ENCODE measurements at places on chromosomes 1 and 21. TPM values are rescaled to one million over a fixed set of nuclear protein-coding genes. Genes with fewer than 3 reads are reported as not detected.
A peak's percentile ranks its signal among the peaks of the same experiment; 100 is the strongest.

SLC9C2 gene
- 1.4 TPM for total RNA-seq

LAMTOR2 gene
- total RNA-seq = 66.5 TPM

DNA sequence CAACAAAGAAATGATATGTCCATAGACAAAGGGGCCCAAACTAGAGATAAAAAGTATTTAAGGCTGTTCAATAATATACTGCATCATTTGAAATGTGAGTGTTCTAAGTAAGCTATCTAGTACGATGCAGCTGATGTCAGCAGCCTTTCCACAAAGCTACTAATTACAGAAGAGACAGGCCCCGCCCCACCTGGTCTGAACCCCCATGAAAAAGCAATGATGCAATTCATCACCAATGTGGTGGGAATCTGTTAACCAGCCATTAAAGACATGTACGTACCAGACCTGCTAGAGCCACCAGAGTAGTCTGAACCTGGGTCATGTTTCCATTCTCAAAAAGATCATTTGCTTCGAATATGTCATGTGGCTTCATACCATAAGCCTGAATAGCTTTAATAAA, 25.1 kb downstream of the CNN3 start:
- peaks cover 64% of the 10 kb centered on the region for H3K36me3 ChIP-seq
- no peak overlapping the region for H3K4me3 ChIP-seq
- H3K4me1 ChIP-seq = peaks cover 48% of the 10 kb centered on the region
- DNase-seq = no peak
- H3K27me3 ChIP-seq = no peaks in the 10 kb centered on the region

DNA sequence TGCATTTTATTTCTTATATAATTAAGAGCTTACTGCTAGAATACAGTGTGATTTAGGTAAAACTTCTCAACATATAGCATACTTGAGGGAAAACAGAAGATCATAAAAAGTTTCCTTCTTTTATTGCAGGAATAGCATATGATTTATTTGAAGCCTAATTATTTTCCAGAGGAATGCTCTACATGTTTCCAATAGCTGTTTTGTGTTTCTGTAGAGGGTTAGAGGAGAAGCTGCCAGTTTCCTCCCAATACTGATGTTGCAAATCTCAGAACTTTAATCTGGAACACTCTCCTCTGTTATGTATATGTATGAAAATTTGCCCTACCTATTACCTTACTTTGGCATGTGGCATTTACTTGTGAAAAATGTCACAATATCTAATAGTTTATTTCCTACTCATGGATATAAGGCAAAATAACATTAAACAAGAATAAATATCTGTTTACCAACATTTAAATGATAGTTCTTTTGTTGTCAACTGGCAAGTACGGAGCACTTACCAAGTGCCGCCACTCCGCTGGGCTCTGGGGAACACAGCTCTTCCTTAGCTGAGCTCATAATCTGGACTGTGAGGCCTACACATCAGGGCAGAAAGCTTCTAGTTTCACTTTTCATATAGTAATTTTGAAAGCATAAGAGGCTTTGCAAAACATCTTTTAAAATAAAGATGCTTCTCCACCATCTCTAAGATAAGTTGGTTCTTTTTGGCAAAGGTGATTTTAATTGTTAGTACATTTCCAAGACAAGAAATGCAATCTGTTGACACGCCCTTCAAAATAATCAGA, 239.8 kb upstream of the C1orf105 start:
- H3K27ac ChIP-seq = peak overlapping the region; percentile 72
- H3K4me3 ChIP-seq = peak overlapping the region; percentile 23
- peak; percentile 53 for DNase-seq
- H3K36me3 ChIP-seq = no peaks in the 10 kb centered on the region
- H3K4me1 ChIP-seq = peaks cover 30% of the 10 kb centered on the region

DNA sequence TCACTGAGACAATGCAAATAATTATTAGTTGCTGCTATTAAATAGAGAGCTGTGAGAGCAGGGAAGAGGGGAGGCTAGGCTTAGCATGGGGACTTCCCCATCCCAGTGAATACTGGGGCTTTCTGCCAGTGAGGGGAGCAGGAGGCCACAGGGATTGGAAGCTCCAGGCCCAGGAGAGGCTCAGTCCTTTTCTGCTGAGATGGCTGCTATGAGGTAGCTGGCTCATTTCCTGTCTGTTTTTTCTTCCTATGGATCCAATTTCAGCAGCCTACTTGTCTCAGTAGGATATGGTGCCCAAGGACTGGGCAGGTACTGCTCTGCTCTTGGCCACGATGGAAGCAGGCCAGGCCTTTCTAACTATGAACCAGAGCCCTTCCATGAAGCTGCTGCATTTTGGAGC, 10.0 kb downstream of the STMN1 start:
- no peak for DNase-seq
- peaks cover 32% of the 10 kb centered on the region for H3K4me1 ChIP-seq
- H3K36me3 ChIP-seq = peaks cover 14% of the 10 kb centered on the region

- H3K4me1 ChIP-seq = no peaks in the 10 kb centered on the region
- no peaks in the 10 kb centered on the region for H3K36me3 ChIP-seq
- H3K4me3 ChIP-seq = no peak overlapping the region
Measured at GRCh38 chr1:246210756-246211155, 296.3 kb downstream of the SMYD3 start.

GRCh38 chr1:218058730-218059129, 226.4 kb upstream of the RRP15 start:
- H3K27me3 ChIP-seq = no peaks in the 10 kb centered on the region
- no peak overlapping the region for H3K27ac ChIP-seq
- no peaks in the 10 kb centered on the region for H3K4me1 ChIP-seq
- H3K36me3 ChIP-seq = no peaks in the 10 kb centered on the region

GRCh38 chr1:203671047-203671446, 44.4 kb downstream of the ATP2B4 start:
- no peaks in the 10 kb centered on the region for H3K27me3 ChIP-seq
- H3K36me3 ChIP-seq = no peaks in the 10 kb centered on the region
- no peak for DNase-seq
- no peak overlapping the region for H3K4me3 ChIP-seq
- H3K4me1 ChIP-seq = peaks cover 76% of the 10 kb centered on the region

- H3K4me3 ChIP-seq = no peak overlapping the region
- no peaks in the 10 kb centered on the region for H3K27me3 ChIP-seq
- no peak overlapping the region for H3K27ac ChIP-seq
- peaks cover 7% of the 10 kb centered on the region for H3K4me1 ChIP-seq
Measured at GRCh38 chr1:89356658-89357400, 7.0 kb upstream of the GBP6 start.

DNA sequence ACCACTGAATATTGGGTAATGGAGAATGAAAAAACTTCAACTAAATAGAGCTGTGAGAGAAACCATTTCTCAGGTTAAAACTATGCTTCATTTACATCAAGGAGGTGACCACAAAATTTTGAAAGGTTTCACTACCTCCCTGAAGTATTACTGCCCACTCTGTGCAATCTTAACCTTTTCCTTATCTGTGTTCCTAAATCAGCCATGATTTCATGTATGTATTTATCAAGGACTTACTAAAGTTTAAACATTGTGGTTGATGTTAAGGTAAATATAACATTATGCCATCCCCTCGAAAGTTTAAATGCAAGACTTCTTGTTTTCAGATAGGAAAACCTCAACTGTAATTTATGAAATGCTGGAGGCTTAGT, 84.4 kb downstream of the CLEC20A start:
- H3K4me3 ChIP-seq = no peak overlapping the region
- H3K36me3 ChIP-seq = no peaks in the 10 kb centered on the region
- no peak overlapping the region for H3K27ac ChIP-seq
- H3K4me1 ChIP-seq = no peaks in the 10 kb centered on the region

GRCh38 chr1:203681739-203682138, 55.1 kb downstream of the ATP2B4 start:
- no peak for DNase-seq
- no peaks in the 10 kb centered on the region for H3K27me3 ChIP-seq
- no peak overlapping the region for H3K27ac ChIP-seq
- H3K36me3 ChIP-seq = peaks cover 41% of the 10 kb centered on the region

Measured in lower lobe of right lung (tissue), 2 donors.